ENCODE measurements at places on chromosomes 7 and 10.

- no peak for DNase-seq
These were observed 74.4 kb upstream of the PDZD8 start for GRCh38 chr10:117449636-117450035.

DNA sequence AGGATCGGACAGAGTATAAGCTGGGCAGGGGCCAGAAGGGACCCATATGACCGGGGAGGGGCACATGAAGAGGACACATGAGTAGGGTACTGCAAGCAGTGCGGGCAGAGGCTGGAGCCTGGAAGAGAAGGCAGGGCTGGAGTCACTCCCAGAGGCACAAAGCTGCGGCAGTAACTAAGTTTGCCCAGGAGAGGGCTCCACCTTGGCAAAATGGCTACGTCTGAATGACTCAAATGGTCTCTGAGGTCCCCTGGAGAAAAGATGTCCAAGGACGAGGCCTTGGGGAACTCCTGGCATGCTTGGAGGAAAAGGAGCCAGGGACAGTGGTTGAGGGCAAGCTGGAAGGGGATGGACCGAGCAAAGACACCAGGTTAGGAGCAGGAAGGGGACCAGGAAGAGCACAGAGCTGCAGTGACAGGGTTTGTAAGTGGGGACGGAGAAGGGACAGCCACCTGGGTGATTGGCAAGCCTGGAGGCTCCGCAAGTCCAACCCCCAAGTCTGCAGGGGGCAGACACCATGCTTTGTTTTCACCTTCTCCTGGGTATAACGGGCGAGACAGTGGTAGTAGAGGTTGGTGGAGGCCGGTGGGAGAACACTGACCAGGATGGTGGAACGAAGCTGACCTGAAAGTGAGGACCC, 43.1 kb upstream of the LBX1 start:
- peak; percentile 25 for DNase-seq

GRCh38 chr10:45555795-45556194, 116.8 kb downstream of the ZFAND4 start:
- DNase-seq = no peak

DNA sequence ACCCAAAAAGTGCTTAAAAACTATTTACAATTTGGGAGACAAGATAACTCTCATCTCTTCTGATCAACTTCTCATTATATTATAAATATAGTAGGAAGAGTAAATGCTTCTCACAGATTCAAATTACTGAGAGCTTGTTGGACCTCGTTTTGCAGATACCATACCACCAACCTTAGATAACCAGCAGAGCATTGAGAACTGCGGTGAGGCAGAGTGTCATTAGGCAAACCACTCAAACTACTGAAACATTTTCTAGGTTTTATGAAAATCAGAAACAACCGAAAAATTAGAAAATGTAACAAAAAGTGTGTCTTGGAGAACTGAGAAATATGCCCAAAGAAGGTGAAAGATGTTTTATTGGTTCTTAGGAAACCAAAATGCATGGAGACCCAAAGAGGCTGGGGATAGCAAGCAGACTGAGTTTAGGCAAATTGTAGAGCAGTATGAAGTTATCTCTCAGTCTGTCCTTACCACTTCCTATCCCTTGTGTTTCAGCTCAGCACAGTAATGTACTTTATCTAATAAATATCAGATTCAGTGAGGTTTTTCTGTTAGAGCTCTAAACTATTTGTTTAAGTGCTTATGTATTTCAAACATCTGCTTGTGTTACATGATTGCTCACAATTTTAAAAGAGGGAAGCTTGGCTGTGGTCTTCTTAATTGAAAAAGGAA, 77.9 kb downstream of the HECTD2 start:
- DNase-seq = no peak

GRCh38 chr7:151721236-151721635, 155.7 kb downstream of the PRKAG2 start:
- no peak for DNase-seq

All from stimulated activated CD8-positive, alpha-beta memory T cell treated with anti-CD3 and anti-CD28 coated beads, Interleukin-2, amount 100 ng/mL, for 1 hour (primary cell).